ENCODE measurements at places on chromosomes 2 and 18.

GRCh38 chr18:72187956-72188355, 356.2 kb downstream of the CBLN2 start:
- no peak for DNase-seq

- DNase-seq, result no peak
Observed at GRCh38 chr2:240745962-240746361, 54.3 kb downstream of the AQP12A start.

DNA sequence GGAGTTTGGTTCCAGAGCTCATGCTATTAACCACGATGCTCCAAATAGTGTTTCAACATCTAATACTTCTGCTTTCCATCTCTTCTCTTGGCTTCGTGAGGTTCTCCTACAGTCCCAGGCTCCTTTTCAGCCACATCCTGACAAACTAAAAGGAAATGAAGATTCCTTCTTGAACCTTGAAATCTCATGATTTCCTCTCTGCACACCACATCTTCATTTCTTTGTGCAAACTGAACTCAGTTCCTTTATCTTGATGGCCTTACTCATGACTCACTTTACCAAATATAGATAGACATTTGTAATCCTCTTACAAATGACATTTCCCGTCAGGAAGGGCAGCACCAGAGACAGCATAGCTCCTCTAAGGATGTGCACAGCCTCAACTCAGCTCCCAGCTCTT, 50.0 kb upstream of the ITGA4 start:
- DNase-seq, result no peak

- no peak for DNase-seq
Observed at GRCh38 chr2:145112467-145112866, 592.5 kb upstream of the ZEB2 start.

DNA sequence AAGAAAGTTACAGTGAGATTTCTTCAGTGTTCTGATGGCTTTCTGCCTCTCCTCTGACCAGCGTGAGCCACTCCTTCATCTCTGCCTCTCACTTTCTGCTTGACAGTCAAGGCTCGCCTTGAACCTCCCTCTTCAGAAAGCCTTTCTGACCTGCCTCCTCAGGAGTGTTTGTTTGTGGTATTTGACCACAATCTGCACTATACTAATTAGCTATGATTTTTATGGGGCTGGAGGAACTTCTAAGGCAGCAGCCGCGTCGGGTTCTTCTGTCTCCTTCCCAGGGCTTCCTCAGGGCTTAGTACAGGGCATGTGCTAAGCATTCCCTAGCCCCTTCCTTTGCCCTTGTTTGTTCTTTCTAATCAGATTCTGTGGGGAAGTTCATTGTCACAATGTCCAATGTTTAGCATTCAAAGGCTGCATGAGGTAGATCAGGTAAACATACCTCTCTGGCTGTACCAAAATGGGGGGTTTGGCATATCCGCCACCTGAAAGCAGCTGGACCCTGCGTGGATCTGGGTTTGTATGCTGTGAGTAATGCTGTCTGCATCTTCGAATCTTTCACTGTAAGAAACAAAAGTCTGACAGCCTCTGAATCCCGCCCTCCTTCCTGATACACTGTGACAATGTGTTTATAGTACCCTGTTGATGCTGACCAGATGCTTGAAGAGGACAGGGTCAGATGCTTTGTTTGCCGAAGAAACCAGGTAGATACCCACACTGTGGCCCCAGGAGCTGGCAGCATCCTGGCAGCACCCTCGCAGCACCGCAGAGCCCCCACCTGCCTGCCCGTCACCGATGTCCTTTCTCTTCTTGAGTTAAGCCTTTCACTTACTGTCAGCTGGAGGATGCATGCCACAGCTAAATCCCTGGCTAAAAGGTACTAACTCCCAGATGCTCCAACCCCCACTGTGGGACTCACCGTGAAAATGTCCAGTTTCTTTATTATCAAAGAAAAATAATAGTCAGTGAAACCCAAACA, 260.8 kb upstream of the HDAC4 start:
- no peak for DNase-seq

- DNase-seq, result no peak
Observed at GRCh38 chr2:205171261-205171940, 510.9 kb upstream of the NRP2 start.

DNA sequence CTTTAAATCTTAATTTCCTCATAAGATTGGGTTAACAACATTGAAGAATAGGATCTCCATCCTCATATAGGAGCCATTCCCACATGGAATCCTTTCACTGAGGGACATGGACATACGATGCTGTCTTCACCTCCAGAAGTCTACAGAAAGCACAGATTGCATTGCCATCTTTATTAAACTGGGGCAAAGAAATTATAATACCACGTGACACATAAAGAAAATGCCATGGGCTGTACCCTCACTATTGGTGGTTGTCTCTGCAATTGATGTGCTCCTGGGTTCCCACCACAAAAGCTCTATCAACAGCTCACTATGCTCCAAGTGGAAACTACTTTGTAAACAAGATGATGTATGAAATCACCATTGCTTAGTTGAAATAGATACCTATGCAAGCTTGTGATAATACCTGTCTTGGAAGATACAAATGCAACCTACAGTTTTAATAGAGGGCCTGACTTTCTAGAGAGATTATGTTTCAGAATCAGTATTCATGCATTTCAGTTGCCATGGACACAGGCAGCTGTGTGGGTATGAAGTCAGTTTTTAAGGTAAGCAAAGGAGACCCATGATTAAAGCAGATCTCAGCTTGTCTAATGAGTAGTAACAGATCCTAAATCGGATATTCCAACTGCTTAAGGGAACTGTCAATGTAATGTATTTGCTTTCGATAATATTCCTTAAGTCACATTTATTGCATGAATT, 337.0 kb downstream of the RAD51AP2 start:
- no peak for DNase-seq

DNA sequence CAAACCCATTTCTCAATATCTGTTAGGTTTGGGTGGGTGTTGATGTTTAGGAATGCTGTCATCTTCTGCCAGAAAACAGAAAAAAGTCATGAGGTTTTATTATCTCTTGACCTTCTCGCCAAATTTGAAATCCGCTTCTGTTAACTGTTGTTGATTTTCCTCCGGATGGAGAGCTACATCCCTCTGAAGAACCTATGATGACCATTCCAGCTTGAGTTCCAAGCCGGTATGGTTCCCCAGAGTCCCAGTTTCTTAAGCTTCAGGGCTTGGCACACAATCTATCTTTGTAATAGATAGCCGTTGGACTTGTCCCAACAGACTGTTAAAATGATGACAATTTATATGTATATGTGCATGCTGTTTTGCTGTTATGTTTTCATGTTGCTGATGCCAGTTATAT, 1201.0 kb downstream of the LRP1B start:
- DNase-seq, result no peak

All from stimulated activated CD8-positive, alpha-beta memory T cell treated with anti-CD3 and anti-CD28 coated beads, Interleukin-4, amount 100 ng/mL, for 1 hour (primary cell).